ENCODE measurements at places on chromosomes 13 and 19. TPM values are rescaled to one million over a fixed set of nuclear protein-coding genes. Genes with fewer than 3 reads are reported as not detected.

The SYCN gene
- not detected for total RNA-seq

The ZFR2 gene
- not detected for total RNA-seq

The LENG1 gene
- 5.9 TPM for total RNA-seq

The CCDC70 gene
- not detected for total RNA-seq

The CCDC8 gene
- 30.8 TPM for total RNA-seq

All from airway epithelial cell (primary cell).